SHP77 treated with DMSO at 0.1 percent for 48 hours (cell line): ENCODE measurements at places on chromosomes 1 and 21.

- DNase-seq, result peak; percentile 98
Observed at GRCh38 chr1:168466092-168466713, 77.6 kb downstream of the XCL2 start.

GRCh38 chr1:54979327-54979891 is 1.0 kb upstream of the TMEM61 start:
- DNase-seq, result no peak

DNA sequence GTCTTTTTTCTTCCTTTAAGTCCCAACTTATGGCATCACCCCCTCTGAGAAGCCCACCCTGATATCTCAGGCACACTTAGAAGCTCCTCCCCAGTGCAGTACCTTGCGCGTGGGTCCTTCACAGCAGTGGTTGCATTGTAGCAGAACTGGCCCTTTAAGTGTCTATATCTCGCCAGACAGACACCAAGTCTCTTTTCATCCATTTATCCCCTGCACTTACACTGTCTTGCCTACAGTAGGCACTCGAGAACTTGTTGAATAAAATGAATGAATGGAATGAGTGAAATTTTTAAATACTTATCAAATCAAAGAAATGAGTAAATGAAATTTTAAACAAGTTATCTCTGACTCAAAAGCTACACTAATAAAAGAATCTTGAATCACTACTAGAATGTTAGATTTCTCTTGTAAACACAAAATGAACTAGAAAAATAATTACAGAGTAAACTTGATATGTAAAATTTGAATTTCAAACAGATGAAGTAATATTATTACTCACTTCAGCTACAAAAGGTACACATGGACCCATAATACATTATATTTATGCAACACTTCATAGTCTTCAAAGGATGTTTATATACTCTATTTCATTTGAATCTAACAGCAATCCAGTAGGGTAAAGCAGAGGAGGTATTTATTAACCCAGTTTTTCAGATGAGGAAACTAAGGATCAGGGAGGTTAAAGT is 54.7 kb upstream of the MAN1A2 start:
- DNase-seq, result peak; percentile 0

DNA sequence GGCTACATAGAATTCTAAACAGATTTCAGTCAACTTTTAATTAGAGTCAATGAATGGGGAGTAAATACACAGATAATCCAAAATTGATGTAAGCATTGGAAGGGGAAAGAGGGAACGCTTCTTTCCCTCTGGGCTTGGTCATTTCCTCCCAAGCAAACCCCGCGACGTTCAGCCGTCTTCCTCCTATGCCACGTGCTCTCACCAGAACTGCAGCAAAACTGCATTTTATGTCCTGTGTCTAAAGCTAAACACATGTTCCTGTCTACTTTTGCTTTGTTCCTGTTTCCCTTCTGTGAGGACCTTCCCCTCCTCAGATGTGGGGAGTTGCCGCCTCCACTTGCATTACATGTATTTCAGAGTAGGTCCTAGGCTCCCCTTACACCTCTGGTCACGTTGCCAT is 27.2 kb downstream of the UTP25 start:
- no peak for DNase-seq

GRCh38 chr1:198880818-198881597 is 242.2 kb downstream of the PTPRC start:
- DNase-seq, result no peak

- no peak for DNase-seq
Observed at GRCh38 chr1:19785660-19786059, 14.1 kb downstream of the TMCO4 start.

DNA sequence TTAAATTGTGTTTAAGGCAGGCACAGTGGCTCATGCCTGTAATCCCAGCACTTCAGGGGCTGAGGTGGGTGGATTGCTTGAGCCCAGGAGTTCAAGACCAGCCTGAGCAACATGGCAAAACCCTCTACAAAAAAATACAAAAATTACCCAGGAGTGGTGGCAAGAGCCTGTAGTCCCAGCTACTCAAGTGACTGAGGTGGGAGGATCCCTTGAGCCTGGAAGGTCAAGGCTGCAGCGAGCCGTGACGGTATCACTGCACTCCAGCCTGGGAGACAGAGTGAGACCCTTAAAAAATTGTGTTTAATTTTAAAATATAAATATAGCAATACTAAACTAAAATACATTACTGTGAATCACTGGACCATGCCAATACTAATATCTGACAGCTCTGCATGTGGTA is 42.8 kb downstream of the SORT1 start:
- DNase-seq, result no peak

DNA sequence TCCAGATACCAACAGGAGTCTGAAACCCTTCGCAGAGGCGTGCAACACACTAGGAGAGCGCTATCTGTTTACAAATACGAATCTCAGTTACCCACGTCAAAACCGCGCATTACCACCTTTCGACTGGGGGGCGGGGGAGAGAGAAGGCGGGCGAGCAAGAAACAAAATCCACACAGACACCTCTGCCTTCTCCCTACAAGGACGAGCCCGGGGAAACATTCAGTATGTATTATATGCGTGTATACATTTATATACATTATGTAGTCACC is 722 bp downstream of the TUT4 start:
- DNase-seq, result peak; percentile 22

DNA sequence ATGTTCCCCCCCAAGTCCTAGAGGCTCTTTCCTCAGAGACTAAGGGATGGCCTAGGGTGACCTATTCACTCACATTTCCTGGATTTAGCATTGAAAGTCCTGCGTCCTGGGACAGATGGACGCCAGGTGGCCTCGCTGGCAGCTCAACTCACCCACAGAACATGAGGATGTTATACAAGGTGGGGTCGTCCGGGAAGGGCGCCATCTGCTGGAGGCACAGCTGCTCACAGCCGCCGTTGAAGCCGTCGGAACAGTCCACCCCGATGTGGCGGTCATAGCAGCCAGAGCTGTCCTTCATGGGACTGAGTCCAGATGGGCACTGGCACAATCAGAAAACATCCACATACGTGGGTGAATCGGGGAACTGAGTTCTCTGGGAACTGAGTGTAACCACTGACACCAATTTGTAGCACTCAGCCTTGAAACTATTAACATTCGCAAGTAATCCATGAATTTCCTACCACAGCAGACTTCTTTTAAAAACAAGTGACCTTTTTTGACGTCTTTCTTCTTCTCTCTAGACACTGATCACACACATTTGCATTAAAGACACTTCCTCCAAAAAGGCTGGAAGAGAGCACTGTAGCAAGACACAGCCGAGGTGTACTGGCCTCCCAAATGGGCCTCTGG is 215.4 kb downstream of the ASTN1 start:
- DNase-seq, result no peak

DNA sequence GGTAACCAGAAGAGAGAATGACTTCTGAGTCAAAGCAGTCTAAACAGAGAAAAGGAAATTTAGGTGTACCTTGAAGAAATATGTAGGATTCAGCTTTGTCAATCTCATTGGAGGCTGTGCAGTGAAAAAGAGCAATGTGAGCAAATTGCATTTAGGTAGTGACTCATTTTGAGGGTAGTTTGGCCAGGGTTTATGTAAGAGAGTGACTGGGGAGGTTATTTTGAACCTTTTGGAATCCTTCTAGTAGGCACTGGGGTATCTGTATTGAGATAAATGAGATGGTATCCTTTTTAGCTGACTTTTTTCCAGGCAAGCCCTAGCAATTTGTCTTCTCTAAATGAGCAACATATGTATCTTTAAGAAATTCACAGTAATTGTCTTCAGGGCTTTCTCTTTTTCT is 95.9 kb downstream of the DISP1 start:
- no peak for DNase-seq

DNA sequence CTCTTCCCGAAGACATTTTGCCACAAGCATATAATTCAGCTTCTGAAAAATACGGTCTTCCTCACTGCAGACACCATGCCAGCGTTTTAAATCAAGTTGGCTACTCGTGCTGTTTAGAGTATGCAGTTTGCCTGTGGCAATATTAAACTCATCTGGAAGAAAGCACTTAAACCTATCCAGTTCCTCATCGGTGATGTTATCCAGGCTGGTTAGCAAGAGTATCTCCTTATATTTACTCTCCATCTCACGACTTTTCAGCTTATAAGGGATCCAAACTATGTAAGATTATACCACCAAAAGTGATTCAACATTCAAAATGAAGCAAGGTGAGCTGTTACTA is 9.7 kb upstream of the IFI16 start:
- DNase-seq, result no peak

DNA sequence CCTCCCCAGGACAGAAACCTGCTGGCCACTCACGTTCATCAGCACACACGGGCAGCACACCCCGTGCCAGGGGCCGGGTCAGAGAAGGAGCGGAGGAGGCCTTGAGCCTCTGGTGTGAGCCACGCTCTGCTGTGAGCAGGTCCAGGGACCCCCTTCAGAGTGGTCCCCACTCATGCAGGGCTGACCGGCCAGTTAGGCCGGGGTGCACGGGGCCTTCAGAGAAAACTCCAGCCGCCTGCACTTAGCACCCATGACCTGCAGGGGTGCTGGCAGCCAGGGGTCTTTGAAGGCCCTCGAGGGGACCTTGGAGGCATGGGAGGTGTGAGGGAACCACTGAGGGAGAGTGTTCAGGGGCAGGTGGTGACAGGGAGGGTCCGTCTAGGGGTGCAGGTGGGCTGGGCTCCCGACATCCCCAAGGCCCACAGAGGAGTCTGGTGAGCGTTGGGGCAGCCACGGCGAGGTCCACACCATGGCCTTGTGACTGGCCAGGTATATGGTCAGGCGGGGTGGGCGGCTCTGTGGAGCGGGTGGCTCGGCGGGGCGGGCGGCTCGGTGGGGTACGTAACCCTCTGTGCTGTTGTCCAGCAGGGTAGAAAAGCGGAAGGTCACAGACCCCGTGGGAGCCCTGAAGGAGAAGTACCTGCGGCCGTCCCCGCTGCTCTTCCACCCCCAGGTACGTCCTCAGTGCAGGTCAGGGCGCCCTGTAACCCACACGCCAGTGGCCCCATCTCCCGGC is 40.3 kb upstream of the ARHGEF16 start:
- no peak for DNase-seq

- peak; percentile 90 for DNase-seq
Observed at GRCh38 chr1:8525558-8526275, 207.8 kb downstream of the SLC45A1 start.

DNA sequence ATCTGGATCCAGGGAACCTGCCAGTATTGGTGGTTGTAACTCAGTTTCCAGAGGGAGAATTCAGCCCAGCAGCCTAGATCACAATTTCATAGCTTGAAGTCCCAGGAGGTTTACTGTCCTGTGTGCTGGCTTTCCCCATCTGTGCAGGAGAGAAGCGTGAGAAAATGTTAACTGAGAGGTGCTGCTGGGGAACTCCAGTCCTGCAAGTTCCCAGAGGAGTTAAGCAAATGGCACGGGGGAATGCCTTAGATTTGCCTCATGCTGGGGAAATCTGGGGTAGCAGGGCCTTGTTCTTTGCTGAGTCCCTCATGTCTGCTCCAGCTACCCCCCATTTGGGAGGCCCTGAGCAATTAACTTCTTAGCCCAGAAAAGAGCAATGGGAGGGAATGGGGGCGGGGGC is 25.1 kb upstream of the SLAMF6 start:
- no peak for DNase-seq

DNA sequence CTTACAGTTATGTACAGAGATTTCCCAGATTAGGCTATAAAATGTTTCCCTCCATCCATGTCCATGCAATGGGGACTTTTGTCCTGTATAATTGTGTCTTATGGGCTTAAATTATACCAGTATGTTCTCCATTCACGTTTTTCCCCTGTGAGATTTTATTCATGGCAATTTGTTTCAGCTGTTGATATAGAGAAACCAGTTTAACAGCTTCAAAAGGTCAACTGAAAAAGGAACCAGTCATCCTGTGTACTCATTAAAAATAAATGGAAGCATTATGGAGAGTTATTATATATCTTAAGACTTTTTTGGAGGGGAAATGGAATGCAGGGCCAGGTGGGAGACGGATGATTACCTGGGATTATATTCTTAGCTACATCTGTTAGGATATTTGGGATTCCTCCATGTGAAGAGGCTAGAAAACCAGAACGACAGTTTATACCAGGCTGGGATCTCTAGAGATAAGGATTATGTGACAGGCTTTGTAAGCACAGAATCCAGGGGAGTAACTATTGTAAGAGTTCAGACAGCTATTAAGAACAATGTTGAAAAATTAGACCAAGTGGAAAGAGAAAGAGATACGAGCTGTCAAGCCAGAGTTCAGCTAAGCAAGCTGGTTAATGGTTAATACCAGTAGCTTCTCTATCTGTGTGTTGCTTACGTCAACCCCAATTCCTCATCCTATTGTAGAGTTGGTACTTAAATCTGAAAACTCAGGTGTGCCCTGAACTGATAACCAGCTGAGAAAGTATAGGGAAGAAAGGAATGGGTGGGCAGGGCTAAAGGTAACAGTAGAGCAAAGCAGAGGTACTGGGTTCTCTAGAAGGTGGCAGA is 12.4 kb upstream of the ZNF697 start:
- DNase-seq, result no peak

GRCh38 chr1:209335178-209335577 is 248.3 kb upstream of the CAMK1G start:
- peak; percentile 7 for DNase-seq

GRCh38 chr1:155002464-155003226 is at the start of gene ZBTB7B:
TSS of gene ZBTB7B (plus strand) at chr1:155002802. CDS start at chr1:155014661, 11,859 bp downstream.
- no peak for DNase-seq

GRCh38 chr1:156421062-156421938 is 52.3 kb downstream of the RHBG start:
- DNase-seq, result peak; percentile 92

- DNase-seq, result no peak
Observed at GRCh38 chr1:67588178-67588855, 96.7 kb upstream of the GADD45A start.

DNA sequence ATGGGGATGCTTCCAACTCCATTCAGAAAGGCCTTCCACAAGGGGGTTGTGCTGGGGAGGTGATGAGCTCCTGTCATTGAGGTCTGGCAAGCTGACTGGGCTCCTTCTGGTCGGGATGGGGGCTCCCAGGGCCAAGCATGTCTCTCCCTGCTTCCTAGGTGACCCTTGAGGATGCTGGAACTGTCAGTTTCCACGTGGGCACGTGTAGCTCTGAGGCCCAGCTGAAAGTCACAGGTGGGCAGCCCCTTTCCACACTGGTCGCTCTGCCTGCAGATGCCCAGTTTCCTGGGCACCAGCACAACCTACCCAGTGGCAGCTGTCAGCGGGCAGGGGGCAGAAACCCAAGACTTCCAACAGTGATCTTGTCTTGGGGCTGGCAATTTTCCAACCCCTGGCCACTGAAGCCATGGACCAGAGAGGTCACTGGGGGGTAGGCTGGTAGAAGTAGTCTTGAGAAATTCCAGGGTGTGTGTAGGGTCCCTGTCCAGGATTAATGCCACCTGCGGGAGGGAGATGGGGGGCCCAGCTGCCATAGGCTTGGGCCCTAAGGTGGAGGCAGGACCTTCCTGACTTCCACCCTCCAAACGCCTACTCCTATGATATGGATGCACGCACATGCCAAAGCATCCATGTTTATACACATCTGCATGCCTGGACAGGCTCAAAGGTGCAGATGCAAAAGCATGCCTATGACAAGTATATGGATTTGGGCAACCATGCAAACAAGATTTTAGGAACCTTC is 97.1 kb downstream of the TRIM11 start:
- DNase-seq, result no peak

- no peak for DNase-seq
Observed at GRCh38 chr1:24178407-24178806, 8.7 kb downstream of the IFNLR1 start.
